HT1080 (cell line): ENCODE measurements at places on chromosomes 6 and 20. TPM values are rescaled to one million over a fixed set of nuclear protein-coding genes. Genes with fewer than 3 reads are reported as not detected.

Gene RSPH9
- total RNA-seq, result not detected in 2 replicates

Gene TMEM14A
- 48.9 and 50.5 TPM in 2 replicates for total RNA-seq

Gene BPI
- total RNA-seq, result not detected in 2 replicates

Gene PACRG
- not detected in 2 replicates for total RNA-seq

Gene HCRTR2
- total RNA-seq, result not detected in 2 replicates

Gene EMILIN3
- total RNA-seq, result not detected in 2 replicates
